ENCODE measurements at places on chromosomes 2 and 18. TPM values are rescaled to one million over a fixed set of nuclear protein-coding genes. Genes with fewer than 3 reads are reported as not detected.

SPC25 gene
- 25.1 TPM for polyA plus RNA-seq

FOXI3 gene
- 0.15 TPM for polyA plus RNA-seq

DNAJC27 gene
- 10.5 TPM for polyA plus RNA-seq

SEH1L gene
- 38.7 TPM for polyA plus RNA-seq

MAPK4 gene
- polyA plus RNA-seq = 8.5 TPM

CDCA7 gene
- 38.4 TPM for polyA plus RNA-seq

LCT gene
- not detected for polyA plus RNA-seq

RAPGEF4 gene
- polyA plus RNA-seq = 11.2 TPM

GALNT3 gene
- 16.7 TPM for polyA plus RNA-seq

- DNase-seq = no peak
Measured at GRCh38 chr18:57929922-57930321, 114.1 kb upstream of the NEDD4L start.

DNA sequence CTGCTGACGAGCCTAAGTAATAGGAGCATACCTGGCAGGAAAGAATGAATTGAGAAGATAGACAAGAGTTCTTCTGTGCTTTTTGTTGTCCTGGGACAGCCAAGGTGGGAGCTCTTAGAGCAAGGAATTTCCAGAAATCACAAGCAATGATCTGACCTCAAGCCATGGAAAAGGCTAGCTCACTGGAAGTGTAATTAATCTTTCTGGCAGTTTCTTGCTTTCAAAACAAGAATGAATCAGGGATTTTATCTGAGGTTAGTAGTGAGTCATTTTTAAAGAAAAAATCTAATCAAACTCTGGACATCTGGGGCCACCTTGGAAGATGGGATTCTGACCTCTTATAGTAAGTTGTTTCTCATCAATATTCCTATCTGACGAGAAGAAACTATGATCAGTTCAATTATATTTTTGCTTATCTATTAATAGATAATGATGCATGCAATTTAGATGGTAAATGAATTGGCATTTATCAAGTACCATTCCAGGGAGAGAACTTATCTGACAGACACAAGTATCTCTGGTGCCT, 98.0 kb downstream of the ADCYAP1 start:
- no peak for DNase-seq

GRCh38 chr2:208671284-208671683, 264.7 kb downstream of the PTH2R start:
- no peak for DNase-seq

DNA sequence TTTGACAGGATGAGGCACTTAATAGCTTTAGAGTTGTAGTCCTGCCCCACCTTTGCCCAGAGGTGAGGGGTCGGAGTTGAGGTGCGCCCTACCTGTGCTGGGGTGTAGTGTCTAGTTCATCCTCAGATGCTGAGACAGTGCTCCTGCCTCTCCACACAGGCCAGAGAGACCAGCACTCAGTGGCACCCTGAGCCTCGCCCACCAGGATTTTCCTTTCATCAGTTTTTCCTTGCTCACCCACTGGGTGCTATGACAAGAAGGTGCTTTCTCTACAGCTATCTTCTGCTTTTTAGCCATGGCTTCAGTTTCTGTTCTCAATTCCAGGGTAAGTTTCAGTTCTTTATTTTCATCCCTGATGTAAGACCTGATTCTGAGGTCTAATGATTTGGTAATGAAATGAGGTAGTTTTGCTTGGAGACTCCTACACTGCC, 16.8 kb upstream of the TMEM131 start:
- DNase-seq = no peak

DNA sequence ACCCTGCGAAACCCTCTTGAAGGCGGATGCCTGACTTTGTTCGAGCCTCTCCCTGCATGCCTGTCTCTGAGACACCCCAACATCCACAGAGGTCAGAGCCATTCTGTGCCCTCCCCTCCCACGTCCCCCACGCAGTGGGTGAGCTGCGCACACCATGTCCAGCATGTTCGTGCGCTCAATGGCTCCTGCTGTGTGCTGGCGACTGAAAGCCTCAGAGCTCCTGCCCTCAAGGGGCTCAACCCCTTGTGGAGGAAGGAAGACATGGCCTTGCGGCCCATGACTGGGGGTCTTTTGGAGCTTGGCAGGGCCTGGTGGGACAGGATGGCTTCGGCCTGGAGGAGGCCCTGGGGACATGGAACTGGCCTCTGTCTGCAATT, 45.7 kb downstream of the ANKMY1 start:
- DNase-seq = no peak

- DNase-seq = no peak
Measured at GRCh38 chr2:23536326-23536725, 151.3 kb downstream of the KLHL29 start.

DNA sequence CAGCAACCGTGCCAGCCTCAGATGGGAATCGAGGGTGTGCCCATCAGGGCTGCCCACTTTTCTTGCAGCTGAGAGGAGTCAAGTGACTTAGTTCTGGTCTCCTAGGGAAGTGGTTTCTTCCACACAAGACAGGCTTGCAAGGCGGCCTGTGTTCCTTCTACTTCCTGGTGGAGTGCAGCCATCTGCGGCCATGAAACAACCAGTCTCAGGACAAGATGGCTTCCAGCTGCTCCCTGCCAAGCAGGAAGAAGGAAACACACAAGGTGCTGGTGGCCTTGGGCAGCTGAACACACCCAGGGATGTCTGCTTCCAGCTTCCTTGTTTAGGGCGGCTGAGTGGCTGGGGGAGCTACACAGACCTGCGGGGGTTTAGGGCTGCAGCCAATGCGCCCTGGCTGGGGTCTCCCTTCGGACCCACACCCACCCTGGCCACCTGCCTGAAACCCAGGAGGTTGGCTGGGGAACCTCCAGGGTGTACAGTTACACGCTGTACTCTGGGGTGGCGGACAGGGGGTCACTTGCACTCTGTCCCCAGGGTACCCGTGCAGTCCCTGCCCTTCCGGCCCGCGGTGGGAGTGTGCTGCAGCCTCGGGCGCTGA, 34.7 kb downstream of the PTPN18 start:
- DNase-seq = no peak

DNA sequence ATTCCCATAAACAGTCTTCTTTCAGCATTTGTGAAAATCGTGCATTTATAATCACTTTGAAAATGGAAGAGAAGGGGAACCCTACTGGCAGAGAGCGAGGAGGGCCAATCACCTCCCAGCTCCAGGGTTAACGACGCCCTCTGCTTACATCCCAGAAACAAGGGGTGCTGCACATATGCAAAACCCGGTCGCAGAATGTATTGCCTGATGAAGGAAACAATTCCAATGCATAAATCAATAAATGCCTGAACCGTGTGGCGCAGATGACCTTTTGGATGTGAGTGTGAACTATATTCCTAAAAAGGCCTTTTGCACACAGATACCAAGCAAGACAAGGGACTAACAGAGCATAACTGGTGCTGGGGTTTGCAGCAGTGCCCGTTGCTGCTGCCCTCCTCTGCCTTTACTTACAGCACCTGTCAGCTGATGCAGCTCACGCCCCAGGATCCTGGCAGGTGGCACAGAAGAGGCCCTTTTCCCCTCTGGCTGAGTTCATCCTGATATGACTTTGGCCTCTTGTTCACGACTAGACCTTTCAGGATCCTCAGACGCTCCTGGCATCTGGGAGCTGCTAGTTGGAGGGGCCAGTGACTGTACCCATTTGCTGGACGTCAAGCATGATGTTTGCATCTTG, 67.8 kb downstream of the MYT1L start:
- no peak for DNase-seq

GRCh38 chr18:2746274-2746673, 90.7 kb downstream of the SMCHD1 start:
- DNase-seq = no peak

GRCh38 chr2:46504221-46504620, 24.9 kb downstream of the TMEM247 start:
- no peak for DNase-seq

GRCh38 chr2:169526451-169526850, 16.9 kb downstream of the KLHL41 start:
- DNase-seq = no peak

GRCh38 chr2:179826297-179826696, 35.1 kb downstream of the ZNF385B start:
- no peak for DNase-seq

GRCh38 chr18:74497324-74497676, 1.1 kb downstream of the CNDP2 start:
- DNase-seq = no peak

DNA sequence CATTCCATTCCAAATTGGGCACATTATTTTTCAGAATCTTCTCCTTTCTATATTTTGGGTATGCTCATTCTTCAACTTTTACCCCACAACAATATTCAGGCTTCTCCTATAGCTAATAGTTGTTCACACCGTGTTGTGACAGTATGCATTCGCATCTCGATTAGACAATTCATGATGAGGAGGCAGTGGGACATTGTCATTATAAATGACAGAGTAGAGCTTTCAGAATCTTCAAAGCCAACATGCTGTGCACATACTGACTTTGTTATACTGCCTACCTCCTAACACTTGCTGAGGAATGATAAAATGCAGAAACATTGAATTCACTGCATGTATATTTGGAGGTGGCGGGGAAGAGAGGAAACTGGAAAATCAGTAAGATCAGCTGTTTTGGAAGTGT, 714.2 kb downstream of the SUCLG1 start:
- DNase-seq = no peak

DNA sequence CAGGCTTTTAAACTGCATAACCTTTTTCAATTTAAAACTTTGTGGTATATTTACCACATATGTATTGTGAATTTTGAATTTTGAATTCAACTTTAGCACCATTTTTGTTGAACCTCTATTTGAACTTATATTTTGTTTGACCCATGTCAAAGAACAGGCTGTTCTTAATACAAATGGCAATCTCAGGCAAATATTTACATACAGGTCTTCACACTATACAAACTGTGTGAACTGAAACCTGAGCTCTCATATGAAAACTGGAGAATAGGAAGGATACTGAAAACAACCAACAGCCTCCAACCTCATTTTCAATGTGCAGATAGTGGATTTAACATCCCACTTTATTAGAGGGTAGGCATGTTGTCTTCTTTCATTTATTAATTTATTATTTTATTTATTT, 491.8 kb downstream of the KCNJ3 start:
- DNase-seq = no peak

DNA sequence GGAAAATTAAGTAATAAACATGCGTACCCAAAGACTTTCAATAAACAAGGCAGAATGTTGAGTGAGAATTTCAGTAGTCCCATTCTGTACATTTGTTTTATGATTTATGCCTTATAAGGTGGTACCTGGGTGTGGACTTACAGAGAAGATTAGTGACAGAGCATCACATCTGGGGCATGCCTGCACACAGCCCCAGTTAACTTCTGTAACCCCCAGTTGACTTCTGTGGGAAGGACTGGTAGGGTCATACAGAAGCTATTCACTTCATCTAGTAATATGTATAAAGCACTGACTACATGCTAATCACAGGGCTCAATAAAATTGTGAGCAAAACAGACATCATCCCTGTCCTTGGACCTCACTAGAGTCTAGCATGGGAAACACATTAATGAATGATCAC, 16.1 kb downstream of the MREG start:
- DNase-seq = no peak

DNA sequence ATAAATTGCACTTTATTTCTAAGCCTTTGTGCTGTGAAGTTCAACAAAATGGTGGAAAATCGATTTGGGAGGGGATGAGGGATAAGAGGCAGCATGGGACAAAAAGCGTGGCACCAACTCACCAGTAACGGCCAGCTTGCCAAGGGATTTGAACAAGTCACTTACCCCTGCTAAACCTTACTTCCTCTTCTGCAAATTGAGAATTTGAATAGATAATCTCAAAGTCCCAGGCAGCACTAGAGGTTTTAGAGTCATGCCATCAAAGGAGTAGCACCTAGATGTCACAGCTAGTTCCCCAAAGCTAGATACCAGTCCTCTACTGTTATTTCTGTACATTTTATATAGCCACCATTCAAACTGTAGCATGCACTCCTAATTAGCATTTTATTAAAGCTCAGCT, 83.7 kb upstream of the VRK2 start:
- no peak for DNase-seq

- no peak for DNase-seq
Measured at GRCh38 chr2:186659383-186659782, 34.5 kb upstream of the FAM171B start.

DNA sequence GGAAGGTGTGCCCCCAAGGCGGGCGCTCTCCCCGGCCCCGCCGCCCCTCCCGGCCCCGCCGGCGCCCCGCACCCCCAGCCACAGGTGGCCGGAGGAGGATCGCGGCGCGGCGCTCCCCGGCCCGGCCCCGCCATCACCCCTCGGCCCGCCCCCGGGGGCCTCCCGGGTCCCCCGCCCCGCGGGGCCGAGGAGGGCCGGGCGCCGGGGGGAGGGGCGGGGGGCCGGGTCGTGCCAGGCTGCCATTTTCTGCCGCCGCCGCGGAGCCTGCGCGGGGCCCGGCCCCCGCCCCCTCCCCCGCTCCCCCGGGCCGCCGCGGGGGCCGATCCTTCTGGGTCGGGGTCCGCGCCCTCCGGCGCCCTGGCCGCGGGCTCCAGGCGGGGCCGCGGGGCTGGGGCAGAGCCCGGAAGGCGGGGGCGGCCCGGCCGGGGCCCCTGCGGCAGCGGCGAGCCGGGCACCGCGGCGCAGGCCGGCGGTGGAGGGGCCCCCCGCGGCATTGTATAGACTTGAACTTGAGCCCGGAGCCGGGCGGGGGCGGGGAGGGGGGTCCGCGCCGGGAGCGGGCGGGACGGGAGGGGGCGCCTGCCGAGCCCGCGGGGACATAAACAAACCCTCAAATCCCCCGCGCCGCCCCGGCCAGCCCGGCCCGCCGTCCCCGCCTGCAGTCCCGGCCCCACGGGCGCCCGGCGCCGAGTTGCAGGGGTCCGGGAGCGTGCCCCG, 556 bp downstream of the DNMT3A start:
- DNase-seq = no peak

- no peak for DNase-seq
Measured at GRCh38 chr2:171814883-171815282, 79.2 kb downstream of the SLC25A12 start.

DNA sequence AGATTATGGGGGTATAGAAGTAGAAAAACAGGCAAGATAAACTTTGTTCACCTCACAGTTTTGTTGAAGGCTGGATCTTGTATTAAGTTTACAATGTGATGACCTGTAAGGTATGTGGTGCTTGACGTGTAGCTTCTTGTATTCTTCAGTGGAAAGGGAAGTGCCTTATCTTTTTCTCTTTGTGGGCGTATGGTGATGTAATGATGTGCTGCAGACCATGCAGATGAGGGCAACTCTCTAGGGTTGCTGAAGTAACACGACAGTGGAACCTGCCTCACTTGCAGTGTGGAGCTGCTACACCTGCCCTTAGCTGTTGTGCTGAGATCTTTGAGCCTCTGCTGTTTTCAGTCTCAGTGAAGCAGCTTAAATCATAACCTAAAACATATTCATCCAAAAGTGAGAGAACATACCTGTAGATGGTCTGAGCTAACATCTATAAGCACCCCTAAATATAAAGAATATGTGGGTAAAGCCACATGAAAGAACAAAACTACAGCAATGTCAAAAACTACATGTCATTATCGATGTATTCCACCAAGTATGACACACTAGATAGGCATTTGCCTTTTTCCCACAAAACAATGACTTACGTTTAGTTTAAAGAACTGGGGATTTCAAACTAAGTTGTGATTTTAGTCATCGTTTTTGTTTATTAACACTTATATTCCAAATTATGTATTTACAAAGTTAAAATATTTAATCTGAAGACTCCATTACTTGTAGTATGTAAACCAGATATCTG, 1144.1 kb downstream of the CNTNAP5 start:
- no peak for DNase-seq

All from right renal cortex interstitium (tissue), 3 donors.